ENCODE measurements at places on chromosomes 4 and X. TPM values are rescaled to one million over a fixed set of nuclear protein-coding genes. Genes with fewer than 3 reads are reported as not detected.

- no peak for DNase-seq
Measured at GRCh38 chr4:189597341-189597740, 343.3 kb upstream of the FRG1 start.

- DNase-seq, result no peak
Measured at GRCh38 chrX:63744850-63745394, 40.1 kb downstream of the ARHGEF9 start.

DNA sequence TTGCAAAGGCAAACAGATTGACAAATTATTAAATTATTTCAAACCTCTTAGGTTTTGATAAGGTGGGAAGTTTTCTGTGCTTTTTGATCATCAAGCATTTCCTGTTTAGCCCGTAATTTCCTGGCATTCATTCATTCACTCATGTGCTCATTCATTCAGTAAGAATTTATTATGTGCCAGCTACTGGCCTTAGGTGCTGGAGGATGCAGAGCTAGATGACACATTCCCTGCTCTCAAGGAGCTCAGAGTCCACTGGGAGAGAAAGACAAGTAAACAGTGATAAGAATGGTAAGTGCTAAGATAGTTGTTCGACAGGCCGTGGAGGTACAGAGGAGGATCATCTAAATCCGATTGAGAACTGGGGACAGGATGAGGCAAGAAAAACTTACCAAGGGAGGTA lies 153.0 kb downstream of the DCTD start:
- no peak for DNase-seq

DNA sequence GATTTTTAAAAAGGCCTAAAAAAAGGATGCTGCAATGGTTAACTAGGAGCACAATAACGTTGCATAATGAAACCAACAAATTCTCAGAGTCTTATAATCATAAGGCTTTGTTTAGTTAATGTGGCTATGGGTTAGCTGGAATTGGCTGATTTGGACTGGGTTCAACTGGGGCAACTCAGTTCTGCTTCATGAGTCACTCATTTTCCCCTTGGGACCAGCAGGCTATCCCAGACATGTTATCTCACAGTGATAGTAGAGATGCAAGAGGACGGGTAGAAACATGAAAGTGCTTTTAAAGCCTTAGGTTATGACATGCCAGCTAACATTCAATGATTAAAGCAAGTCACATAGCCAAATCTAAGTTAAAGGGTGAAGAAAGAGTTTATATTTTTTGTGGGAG lies 189.2 kb upstream of the GK2 start:
- DNase-seq, result no peak

- DNase-seq, result no peak
Measured at GRCh38 chr4:139801895-139802294, 136.3 kb downstream of the MGST2 start.

- DNase-seq, result no peak
Measured at GRCh38 chr4:165403637-165404036, 24.8 kb downstream of the CPE start.

- DNase-seq, result no peak
Measured at GRCh38 chr4:41525129-41525528, 12.8 kb upstream of the LIMCH1 start.

GRCh38 chrX:465418-466215 lies 78.9 kb upstream of the PPP2R3B start:
- DNase-seq, result no peak

- DNase-seq, result no peak
Measured at GRCh38 chrX:123392921-123393320, 208.8 kb downstream of the GRIA3 start.

DNA sequence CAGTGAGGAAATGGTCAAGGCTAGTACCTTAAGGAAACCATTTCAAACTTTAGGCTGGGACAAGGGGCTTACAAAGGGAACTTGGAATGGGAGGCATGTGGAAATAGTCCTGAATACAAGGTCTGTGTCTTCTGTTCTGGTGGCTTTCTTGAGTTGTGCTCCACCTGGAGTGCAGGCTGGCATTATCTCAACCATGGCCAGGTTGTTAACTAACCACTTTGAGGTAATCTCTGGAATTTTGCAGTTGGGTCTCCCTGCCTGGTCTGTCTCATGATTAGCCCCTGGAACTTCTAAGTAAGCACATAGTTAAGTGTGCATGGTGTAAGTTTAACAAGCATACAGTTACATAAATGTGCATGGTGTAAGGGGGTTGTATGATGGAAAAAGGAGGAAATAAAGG lies 77.5 kb downstream of the PCDH18 start:
- no peak for DNase-seq

- no peak for DNase-seq
Measured at GRCh38 chr4:7104366-7105031, 36.6 kb upstream of the GRPEL1 start.

CT47B1 gene
- total RNA-seq, result not detected

TBC1D8B gene
- 0.40 TPM for total RNA-seq

GPR50 gene
- not detected for total RNA-seq

ARHGAP4 gene
- total RNA-seq, result 420 TPM

TRAM1L1 gene
- not detected for total RNA-seq

RAB41 gene
- total RNA-seq, result not detected

ITIH6 gene
- not detected for total RNA-seq

All from T-cell (primary cell).